Activated naive CD4-positive, alpha-beta T cell (primary cell): ENCODE measurements at places on chromosomes 11 and 22.

GRCh38 chr11:69476509-69476961 is 4.9 kb upstream of the LINC01488 start:
- no peak for DNase-seq

- no peak for DNase-seq
Measured at GRCh38 chr11:117923773-117924172, 5.4 kb downstream of the TMPRSS13 start.

GRCh38 chr22:41003066-41003465 is 51.9 kb downstream of the RBX1 start:
- DNase-seq = no peak

- no peak for DNase-seq
Measured at GRCh38 chr11:26018336-26018735, 313.6 kb upstream of the ANO3 start.

GRCh38 chr11:117127171-117127901 is 16.8 kb upstream of the PAFAH1B2 start:
- DNase-seq = no peak

DNA sequence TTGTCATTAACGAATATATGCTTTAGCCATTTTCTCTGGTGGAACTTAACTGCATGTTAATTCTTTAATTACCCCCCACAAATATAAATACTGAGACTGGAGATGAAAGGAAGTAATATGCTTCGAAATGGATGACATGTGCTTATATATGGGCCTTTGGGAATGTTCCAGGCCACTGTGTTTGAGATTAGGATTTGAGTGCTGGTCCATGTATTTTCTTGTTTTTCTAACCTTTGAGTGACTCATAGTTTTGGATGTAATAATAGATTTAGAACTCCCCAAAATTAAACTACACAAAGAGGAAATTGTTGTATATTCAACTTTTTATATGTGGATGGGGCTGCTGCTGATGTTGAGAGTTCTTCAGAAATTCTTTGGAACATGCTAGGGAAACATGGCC is 54.2 kb downstream of the EXT2 start:
- no peak for DNase-seq

DNA sequence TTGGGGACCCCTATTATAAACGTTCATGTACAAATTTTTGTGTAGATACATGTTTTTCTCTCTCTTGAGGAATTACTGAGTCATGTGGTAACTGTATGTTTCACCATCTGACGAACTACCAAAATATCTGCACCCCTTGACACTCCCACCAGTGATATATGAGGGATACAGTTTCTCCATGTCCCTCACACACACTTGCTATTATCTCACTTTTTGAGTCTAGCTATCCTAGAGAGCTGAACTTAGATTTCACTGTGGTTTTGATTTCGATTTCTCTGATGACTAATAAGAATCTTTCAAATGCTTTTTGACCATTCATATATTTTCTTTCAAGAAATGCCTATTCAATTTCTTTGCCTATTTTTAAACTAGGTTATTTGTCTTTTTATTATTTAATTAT is 200.2 kb downstream of the PGR start:
- no peak for DNase-seq

DNA sequence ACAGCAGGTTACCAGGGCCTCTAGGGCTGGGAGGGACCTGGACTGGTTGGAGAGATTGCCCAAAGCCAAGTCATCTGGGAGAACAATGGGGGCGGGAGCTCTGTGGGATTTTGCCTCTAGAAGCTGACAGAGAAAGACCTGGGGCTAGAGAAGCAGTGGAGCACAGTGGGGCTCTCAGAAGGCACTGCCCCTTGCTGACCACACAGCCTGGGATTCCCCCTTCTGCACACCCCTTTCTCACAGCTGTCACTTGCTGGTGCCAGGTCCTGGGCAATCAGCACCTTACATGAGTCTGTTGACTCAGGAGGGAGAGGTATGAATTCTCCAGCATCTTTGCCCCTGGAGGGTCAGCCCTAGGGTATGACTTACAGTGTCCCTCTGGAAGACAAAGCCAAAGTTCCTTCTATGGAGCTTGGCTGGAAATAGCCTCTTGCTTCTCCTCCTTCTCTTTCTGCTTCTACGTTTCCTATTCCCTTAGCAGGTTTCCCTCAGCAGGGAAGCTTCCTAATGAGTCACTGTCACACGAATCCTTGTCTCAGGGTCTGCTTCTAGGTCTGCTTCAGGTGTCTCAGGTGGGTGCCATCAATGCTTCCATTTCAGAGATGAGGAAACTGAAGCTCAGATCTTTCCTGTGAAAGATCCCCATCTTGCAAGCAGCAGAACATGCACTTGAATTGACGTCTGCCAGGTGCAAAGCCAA is 27.0 kb downstream of the GDPD5 start:
- DNase-seq = no peak

- no peak for DNase-seq
Measured at GRCh38 chr22:46390652-46391301, 55.3 kb downstream of the TRMU start.
